ENCODE measurements at places on chromosomes 2 and 18. TPM values are rescaled to one million over a fixed set of nuclear protein-coding genes. Genes with fewer than 3 reads are reported as not detected.

DNA sequence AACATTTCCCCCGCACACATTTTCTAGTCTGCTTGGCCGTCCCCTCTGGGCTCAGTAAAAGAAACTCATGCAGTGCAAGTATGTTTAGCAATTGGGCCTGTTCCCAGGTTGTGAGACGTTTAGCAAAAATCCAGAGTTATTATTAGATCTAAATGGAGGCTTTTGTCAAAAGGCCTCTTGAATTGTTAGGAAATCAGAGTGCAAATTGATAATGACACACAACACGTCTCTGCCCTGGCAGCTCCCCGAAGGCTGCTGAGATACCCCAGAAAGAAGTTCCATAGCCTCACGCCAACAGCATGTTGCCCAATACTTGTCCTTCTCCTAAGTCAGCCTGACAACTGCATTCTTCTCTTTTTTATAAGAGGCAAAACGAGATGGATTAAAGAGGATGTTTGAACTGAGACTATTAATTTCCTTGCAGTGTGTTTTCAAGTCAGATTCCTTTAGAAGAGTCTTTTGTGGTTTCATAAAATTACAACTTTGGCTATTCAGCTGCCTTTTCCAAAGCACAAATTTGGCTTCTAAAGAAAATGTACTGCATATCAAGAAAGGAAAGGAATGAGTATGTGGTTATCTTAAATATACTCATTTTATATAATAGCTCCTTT is 202.2 kb downstream of the TRIB2 start:
- peak overlapping the region; percentile 52 for H3K27ac ChIP-seq
- no peak overlapping the region for H3K4me3 ChIP-seq
- H3K36me3 ChIP-seq, result no peaks in the 10 kb centered on the region
- no peaks in the 10 kb centered on the region for H3K27me3 ChIP-seq

DNA sequence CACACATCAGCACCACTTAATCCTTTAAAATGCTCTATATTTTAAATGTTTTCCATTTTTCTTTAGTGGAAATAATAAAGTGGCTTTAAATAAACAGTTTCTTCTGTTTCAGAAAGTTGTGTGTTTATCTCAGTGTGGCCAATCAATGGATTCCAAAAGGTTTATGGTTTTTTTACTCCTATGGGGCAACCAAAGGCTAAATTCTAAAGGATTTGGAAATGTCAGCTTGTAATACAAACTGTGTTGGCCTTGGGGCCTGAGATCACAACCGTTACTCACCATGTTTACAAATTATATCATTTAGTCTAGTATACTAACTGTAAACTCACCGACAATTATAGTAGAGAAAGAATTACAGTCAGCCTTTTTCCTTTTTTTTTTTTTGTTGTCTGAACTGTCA is 827.2 kb downstream of the EPHA4 start:
- no peaks in the 10 kb centered on the region for H3K36me3 ChIP-seq
- H3K4me1 ChIP-seq, result no peaks in the 10 kb centered on the region
- no peaks in the 10 kb centered on the region for H3K27me3 ChIP-seq
- H3K27ac ChIP-seq, result no peak overlapping the region
- no peak for DNase-seq

GRCh38 chr2:176508984-176509740 is 239.9 kb downstream of the MTX2 start:
- H3K27ac ChIP-seq, result no peak overlapping the region
- no peaks in the 10 kb centered on the region for H3K27me3 ChIP-seq
- no peaks in the 10 kb centered on the region for H3K36me3 ChIP-seq
- DNase-seq, result no peak
- no peak overlapping the region for H3K4me3 ChIP-seq
- H3K4me1 ChIP-seq, result no peaks in the 10 kb centered on the region

- no peaks in the 10 kb centered on the region for H3K27me3 ChIP-seq
- H3K27ac ChIP-seq, result no peak overlapping the region
- no peaks in the 10 kb centered on the region for H3K36me3 ChIP-seq
- H3K4me1 ChIP-seq, result no peaks in the 10 kb centered on the region
- DNase-seq, result no peak
- H3K4me3 ChIP-seq, result no peak overlapping the region
Observed at GRCh38 chr2:234099266-234099665, 48.8 kb downstream of the SPP2 start.

GRCh38 chr2:124402274-124402673 is 377.2 kb downstream of the CNTNAP5 start:
- H3K27me3 ChIP-seq, result no peaks in the 10 kb centered on the region
- no peaks in the 10 kb centered on the region for H3K4me1 ChIP-seq
- H3K4me3 ChIP-seq, result no peak overlapping the region
- no peaks in the 10 kb centered on the region for H3K36me3 ChIP-seq
- H3K27ac ChIP-seq, result no peak overlapping the region

DNA sequence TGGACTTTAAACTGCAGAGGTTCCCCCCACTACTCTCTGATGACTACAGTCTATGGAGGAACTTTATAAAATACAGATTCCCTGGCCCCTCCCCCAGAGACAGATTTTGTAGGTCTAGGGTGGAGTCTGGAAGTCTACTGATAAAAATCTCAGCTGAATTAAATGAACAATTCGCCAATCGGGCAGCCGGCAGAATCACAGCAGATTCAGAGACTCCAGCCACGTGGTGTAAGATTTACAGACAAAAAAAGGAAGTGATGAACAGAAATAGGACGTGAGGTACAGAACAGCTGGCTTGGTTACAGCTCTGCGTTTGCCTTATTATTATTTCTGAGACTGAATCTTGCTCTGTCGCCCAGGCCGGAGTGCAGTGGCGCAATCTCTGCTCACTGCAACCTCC is 21.4 kb upstream of the MTA3 start:
- no peaks in the 10 kb centered on the region for H3K36me3 ChIP-seq
- DNase-seq, result no peak
- no peaks in the 10 kb centered on the region for H3K4me1 ChIP-seq
- H3K27me3 ChIP-seq, result no peaks in the 10 kb centered on the region
- no peak overlapping the region for H3K27ac ChIP-seq
- no peak overlapping the region for H3K4me3 ChIP-seq

DNA sequence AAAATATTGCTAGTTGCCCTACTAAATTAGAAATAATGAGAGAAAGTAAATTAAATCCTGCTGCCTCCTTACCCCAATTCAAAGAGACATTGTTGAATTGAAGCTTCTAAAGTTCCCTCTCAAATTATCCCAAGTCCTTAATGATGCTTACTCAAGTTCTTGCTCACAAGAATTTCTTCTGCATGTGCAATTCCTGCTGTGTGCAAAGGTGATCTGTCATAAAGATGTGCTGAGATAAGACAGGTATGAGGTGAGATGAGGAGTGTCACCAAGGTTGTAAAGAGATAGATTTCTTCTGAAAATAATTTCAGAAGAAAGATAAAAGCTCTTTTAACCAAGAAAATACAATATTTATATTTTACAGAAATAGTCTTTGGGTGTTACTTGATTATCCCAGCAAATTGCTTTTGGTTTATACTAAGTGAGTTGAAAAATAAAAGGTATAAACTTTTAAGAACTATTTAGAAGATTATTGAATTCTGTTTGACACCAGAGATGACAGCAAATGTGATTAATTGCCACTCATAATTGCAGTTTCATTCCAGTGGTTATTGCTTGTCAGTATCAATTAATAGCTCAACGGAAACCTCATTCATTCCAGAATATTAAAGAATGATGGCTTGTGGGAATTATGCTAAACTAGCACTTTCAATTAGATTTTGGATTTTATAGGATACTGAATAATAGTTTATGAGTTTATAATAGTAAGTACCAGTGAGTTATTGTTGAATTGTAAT is 674.3 kb downstream of the STK39 start:
- no peak for DNase-seq
- H3K4me3 ChIP-seq, result no peak overlapping the region

DNA sequence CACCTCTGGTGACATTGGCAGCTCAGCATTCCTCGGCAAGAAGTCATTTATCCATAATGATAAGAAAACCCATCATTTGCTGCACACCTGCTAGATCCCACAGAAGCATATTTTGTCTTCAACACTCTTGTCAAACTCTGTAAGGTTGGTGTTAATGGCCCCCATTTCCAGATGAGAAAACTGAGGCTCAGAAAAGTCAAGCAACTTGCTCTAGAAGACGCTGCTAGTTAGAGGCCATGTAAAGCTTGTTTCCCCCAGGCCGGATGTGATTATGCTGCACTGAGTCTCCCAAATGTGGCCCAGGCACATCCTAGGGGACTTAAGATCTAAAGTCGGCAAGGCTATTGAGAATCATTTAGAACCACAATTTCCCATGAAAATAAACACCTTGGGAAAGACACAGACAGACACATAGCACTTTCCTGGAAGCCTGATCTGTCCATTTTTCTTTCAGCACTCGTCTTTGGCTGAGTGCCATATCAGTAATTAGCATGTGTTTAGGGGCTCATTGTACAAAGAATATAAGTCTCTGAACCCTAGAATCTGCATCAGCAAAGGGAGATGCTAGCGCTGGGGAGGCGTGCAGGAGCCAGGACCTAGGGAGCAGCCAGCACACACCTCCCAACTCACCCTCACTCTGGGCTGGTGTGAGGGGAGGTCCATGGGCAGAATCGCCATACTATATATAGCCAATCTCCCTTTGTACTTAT is 39.3 kb downstream of the C1QL2 start:
- H3K27me3 ChIP-seq, result no peaks in the 10 kb centered on the region
- no peaks in the 10 kb centered on the region for H3K36me3 ChIP-seq
- no peak for DNase-seq
- H3K27ac ChIP-seq, result no peak overlapping the region
- H3K4me1 ChIP-seq, result no peaks in the 10 kb centered on the region

DNA sequence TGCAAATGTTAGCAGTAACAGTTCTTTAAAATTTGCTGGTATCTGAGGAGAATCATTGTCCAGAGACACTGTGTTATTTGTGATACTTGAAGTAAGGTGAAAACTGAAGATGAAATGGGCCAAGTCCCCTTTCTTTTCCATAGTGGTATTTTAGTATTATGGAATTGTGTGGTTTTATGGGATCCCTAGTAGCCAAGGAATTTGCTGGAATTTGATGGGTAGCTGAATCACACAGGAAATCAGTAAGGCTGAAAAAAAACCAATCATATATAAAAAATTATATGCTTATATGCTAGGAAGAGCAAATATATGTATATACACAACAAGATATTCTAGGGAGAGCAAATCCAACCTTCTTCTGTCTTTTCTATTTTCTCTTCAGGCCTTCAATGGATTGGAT is 54.2 kb upstream of the TACR1 start:
- no peak for DNase-seq
- H3K27ac ChIP-seq, result no peak overlapping the region
- H3K36me3 ChIP-seq, result no peaks in the 10 kb centered on the region
- H3K4me3 ChIP-seq, result no peak overlapping the region
- H3K4me1 ChIP-seq, result no peaks in the 10 kb centered on the region

DNA sequence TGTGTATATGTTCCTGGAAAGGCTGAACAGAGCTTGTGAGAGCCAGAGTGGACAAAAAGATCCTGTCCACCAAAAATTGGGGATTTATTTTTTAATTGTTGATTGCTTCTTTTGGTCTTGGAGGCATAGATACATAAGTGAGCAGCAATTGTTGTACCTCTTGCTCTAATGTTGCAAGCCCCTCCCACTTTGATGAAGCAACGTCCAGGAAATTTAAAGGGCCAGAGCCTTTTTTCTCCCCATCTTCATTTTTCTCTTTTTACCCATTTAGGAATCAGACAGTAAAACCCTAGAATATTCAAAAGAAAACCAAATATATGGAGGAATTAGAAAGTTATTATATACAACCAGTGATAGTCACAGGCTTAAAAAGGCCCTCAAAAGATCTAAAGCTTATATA is 871.8 kb upstream of the NRXN1 start:
- H3K27me3 ChIP-seq, result no peaks in the 10 kb centered on the region
- H3K36me3 ChIP-seq, result no peaks in the 10 kb centered on the region
- H3K27ac ChIP-seq, result no peak overlapping the region
- no peaks in the 10 kb centered on the region for H3K4me1 ChIP-seq

- no peaks in the 10 kb centered on the region for H3K27me3 ChIP-seq
- H3K4me1 ChIP-seq, result peaks cover 48% of the 10 kb centered on the region
- DNase-seq, result peak; percentile 86
- H3K27ac ChIP-seq, result peak overlapping the region; percentile 63
- H3K36me3 ChIP-seq, result peaks cover 6% of the 10 kb centered on the region
Observed at GRCh38 chr2:85601771-85602475, 575 bp downstream of the TMEM150A start.

DNA sequence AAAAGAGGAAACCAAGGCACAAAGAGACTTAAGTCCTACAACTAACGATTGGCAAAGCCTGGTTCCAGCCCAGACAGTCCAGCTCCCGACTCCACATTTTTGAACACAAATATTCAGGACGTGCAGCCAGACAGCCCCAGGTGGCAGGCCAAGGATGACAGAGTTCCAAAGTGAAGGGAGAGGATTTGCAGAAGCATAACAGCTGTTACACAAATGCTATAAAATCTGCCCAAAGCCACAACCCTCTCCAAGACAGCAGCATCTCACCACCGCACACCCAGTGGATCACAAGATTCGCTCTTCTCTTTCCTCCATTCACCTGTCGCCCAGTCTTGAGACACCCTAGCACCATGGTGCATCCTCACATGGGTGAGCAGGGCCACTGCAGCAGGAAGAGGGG is 227.1 kb upstream of the ID2 start:
- H3K36me3 ChIP-seq, result no peaks in the 10 kb centered on the region
- H3K27ac ChIP-seq, result no peak overlapping the region
- H3K4me3 ChIP-seq, result no peak overlapping the region
- H3K4me1 ChIP-seq, result peaks cover 5% of the 10 kb centered on the region

GRCh38 chr2:50535971-50536759 is 495.8 kb downstream of the NRXN1 start:
- H3K27me3 ChIP-seq, result no peaks in the 10 kb centered on the region
- no peak for DNase-seq
- H3K4me3 ChIP-seq, result no peak overlapping the region
- no peak overlapping the region for H3K27ac ChIP-seq
- no peaks in the 10 kb centered on the region for H3K4me1 ChIP-seq
- H3K36me3 ChIP-seq, result no peaks in the 10 kb centered on the region

DNA sequence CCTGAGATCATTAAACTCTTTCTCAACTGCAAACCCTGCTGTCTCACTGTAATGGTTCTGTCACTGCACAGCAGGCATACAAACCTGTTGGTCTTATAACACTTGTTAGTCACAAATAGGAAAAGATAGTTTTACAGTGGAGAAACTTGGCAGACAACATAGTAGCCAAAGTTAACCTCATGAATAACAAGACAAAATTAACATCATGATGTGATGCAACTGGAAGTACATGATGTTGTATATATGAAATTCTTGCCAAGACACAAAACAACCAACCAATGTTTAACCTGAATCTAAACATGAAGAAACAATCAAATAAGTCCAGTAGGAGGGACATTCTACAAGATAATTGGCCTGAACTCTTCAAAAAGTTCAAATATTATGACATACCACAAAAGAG is 189.3 kb downstream of the RNF152 start:
- no peaks in the 10 kb centered on the region for H3K4me1 ChIP-seq
- no peak for DNase-seq
- no peaks in the 10 kb centered on the region for H3K36me3 ChIP-seq
- H3K27ac ChIP-seq, result no peak overlapping the region

- H3K4me3 ChIP-seq, result no peak overlapping the region
- H3K27ac ChIP-seq, result no peak overlapping the region
- peaks cover 9% of the 10 kb centered on the region for H3K4me1 ChIP-seq
- no peak for DNase-seq
- H3K36me3 ChIP-seq, result no peaks in the 10 kb centered on the region
Observed at GRCh38 chr18:48637081-48637990, 98.5 kb downstream of the CTIF start.

- H3K4me3 ChIP-seq, result no peak overlapping the region
- no peaks in the 10 kb centered on the region for H3K36me3 ChIP-seq
- peak overlapping the region; percentile 91 for H3K27ac ChIP-seq
- H3K27me3 ChIP-seq, result no peaks in the 10 kb centered on the region
- peak; percentile 85 for DNase-seq
Observed at GRCh38 chr2:54839461-54840255, 116.2 kb downstream of the EML6 start.

Gene CD207
- not detected for total RNA-seq

Gene METTL5
- total RNA-seq, result 77.3 TPM

Gene TLX2
- not detected for total RNA-seq

Gene CAPN14
- total RNA-seq, result 0.27 TPM

Gene ANKAR
- 40.2 TPM for total RNA-seq

Gene DSG1
- total RNA-seq, result not detected

Gene CEBPZOS
- 21.0 TPM for total RNA-seq
